ENCODE measurements at places on chromosomes 1 and 21.

GRCh38 chr21:20789729-20790500 lies 208.3 kb upstream of the NCAM2 start:
- no peak for DNase-seq

DNA sequence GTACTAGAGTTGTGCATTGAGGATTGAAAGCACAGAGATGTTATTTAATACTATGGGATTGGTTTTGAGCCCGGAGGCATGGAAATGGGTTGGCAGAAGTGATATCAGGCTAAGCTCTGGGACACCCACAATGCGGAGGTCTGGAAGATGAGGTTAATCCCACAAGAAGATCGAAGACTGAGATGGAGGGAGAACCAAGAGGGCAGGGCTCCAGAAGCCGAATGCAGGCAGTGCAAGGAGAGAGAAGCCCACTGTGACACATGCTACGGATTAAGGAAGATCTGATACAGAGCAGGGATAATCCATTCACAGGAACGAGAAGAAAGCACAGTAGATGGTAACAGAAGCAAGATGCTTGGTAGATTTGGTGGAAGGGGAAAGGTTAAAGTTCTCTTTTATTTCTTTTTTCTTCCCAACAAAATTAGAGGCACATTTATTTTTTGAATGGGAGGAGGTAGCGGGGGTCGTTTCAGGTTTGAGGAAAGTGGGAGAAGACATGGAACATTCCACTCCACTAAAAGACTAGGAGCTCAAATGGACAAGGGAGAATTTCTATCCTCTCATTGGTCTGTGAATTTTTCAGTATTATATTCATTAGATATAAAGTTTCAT lies 113.2 kb downstream of the NCAM2 start:
- no peak for DNase-seq

GRCh38 chr1:96674915-96675314 lies 46.7 kb upstream of the PTBP2 start:
- DNase-seq = no peak

DNA sequence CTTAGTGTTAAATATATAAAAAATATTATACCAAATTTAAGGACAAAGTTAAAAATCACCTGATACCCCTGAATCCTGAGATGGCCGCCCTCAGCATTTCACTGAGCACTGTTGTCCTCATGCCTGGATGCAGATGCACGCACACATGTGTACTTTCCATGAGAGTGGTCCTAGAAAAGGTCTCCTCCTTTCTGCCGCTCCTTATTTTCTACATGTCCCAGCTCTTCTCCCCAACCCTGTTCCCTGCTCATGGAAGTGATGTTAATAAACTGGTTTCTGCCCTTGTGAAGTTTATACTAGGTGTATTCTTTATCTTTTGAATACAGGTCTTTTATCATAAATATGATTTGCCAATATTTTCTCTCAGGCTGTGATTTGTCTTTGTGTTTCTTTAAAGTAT lies 32.9 kb downstream of the DIP2A start:
- no peak for DNase-seq

GRCh38 chr21:40466893-40467483 lies 380.0 kb downstream of the DSCAM start:
- peak; percentile 46 for DNase-seq

- no peak for DNase-seq
Measured at GRCh38 chr1:42114229-42114628, 39.0 kb upstream of the GUCA2B start.

- no peak for DNase-seq
Measured at GRCh38 chr1:51535006-51535592, 16.0 kb upstream of the EPS15 start.

DNA sequence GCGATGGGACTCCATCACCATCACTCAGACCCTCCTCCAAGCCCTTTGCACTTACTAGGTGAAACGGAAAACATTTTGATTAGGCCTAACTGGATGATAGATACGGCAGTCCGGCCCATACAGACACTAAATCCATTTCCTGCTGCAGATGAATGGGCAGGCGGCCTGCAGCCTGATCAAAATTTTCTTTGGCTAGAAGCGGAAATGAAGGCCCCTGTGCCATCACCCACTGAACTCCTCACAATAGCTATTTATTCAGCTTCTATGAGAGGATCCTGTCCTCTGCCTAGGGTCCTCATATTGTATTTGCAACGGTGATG lies 200.5 kb downstream of the OMA1 start:
- DNase-seq = no peak

DNA sequence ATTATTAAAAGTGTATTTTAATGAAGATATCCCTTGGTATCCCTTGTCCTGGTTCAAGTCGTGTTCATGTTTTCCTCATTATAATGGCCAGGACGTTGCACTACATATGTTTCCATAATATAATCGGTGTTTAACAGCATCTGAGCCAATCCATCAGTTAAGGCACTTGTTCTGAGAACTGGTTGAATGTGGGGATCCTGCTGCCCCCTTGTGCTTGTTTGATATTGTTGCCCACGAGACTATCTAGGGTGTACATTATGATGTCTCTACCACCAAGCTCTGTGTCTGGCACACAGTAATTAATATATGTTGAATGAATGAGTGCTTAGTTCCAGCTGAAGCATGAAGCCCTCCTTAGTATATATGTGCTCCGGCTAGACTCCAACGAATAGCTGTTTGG lies 193.0 kb downstream of the CACNA1E start:
- peak; percentile 11 for DNase-seq

DNA sequence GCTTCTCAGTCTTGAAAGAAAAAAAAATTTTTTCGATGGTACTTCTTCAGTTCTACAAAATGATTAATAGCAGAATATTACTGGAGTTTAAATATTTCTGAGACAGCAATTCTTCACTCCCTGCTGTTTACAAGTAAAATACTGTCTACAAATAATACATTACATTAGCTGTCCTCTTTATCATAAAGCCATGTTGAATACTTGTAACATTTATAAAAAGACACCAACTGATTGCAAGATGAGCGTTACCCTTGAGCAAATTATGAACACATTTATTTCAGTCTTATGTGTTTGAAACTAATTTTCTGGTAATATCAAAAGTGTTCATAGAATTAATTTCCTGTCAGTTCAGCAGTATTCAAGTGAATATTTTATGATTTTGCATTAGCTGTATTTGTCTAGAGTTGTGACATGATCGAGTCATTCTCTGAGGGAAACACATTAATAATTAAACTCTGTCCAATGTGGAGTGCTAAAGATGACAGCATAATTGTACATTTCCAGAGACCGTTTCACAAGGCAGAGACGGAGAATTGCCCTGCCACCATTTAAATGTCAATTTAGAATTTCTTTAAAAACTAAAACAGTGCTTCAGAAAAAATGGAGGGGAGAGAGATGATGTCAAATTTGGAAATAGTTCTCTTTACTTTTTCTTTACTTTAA lies 1359.0 kb upstream of the ADGRL4 start:
- no peak for DNase-seq

GRCh38 chr1:23567996-23568607 lies 8.8 kb upstream of the ID3 start:
- DNase-seq = peak; percentile 32

- peak; percentile 78 for DNase-seq
Measured at GRCh38 chr21:16709866-16710550, 802.8 kb upstream of the CXADR start.

- no peak for DNase-seq
Measured at GRCh38 chr21:35581640-35582039, 478.7 kb downstream of the SETD4 start.

GRCh38 chr1:13737398-13737797 lies 37.4 kb downstream of the PRDM2 start:
- DNase-seq = no peak

GRCh38 chr1:100414693-100415497 lies 62.6 kb downstream of the CDC14A start:
- no peak for DNase-seq

DNA sequence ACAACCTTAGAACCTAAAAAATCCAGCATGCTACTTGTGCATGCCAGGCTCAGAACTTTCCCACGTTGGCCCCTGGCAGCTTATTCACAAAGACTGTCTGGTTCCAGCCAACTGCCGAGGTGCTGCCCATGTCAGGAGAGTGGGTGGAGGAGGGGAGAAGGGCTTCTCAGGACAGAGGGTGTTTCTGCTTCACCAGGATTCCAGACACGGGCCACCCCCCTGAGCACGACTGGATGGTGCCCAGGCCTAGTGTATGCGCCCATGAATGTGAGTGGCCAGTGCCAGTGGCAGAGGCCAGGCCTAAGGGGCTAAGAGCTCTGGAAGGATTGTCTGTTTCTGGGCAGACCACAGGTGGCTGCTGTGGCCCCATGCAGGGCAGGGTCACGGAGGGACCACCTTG lies 148.2 kb upstream of the COL6A1 start:
- DNase-seq = no peak

GRCh38 chr1:99816656-99817055 lies 33.5 kb upstream of the AGL start:
- no peak for DNase-seq

GRCh38 chr1:231808116-231808515 lies 181.5 kb downstream of the DISC1 start:
- no peak for DNase-seq

DNA sequence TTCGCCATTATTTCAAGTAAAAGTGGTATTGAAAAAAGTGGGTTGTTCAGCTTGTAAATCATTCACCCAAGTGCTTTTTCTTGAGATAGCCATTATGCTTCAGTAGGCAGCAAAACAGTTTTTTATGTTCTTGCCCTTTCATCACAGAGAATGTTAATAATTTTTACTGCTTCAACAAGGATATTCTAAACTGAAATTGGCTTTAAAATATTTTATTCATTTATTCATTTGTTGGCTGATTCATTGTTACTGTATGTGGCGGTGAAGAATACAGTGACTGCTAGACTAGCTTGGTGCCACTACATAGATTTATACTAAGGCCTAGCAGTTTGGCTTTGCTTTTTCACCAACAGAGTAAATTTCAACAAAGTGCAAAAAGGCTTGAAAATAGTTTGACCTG lies 121.5 kb downstream of the OLFML2B start:
- no peak for DNase-seq

DNA sequence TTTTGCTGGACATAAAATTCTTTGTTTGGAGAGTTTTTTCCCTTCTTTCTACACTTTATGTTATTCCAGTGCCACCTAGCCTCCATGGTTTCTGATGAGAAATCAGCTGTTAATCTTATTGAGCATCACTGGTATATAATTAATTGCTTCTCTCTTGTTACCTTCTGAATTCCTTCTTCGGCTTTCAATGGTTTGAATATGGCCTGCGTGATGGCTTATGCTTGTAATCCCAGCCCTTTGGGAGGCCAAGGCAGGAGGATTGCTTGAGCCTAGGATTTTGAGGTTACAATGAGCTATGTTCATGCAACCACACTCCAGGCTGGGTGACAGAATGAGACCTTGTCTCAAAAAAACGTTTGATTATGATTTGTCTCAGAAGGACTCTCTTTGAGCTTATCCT lies 13.0 kb upstream of the CNIH4 start:
- no peak for DNase-seq

DNA sequence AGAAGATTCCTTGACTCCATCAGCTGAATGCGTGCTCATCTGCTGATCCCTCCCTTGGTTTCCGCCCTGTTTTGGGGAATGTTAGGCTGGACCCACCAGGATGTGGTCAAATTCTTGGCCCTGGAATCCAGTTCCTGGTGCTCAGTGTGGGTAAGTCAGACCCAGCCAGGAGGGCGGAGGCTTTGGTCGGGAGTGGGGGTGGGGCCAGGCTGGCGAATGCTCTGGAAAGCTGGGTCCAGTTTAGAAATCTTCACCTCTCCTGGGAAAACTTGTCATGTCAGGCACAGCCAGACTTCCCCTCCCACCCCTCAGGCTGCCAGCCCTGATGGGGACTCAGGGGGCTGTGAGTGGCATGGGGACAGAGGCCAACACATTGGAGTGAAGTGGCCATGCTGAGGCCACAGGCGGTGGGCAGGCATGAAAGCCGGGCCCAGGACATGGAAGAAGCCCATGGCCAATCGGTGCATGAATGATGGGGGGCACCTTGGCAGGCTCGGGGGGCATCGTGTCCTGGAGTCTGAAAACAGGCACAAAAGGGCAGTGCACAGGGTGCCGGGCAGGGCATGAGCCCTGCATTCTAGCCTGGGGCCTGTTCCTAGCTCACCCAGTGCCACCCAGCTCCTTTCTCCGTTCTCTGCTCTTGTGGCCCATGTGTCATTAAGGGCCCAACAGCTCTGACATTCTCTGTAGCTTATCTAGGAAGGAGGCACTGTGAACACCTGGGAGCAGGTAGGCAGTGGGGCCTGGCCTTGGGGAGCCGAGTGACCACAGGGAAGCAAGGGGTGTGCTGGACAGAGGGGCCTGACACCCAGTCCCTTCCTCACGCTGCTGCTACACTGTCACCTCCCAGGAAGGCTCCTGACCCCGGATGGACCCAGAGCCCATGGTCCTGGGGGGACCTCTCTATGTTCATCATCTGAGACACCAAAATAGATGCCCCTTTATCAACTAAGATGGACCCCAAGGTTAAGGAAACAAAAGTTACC lies 14.6 kb upstream of the PADI1 start:
- no peak for DNase-seq

GRCh38 chr21:34319585-34319984 lies 44.2 kb upstream of the KCNE2 start:
- DNase-seq = no peak

GRCh38 chr1:92274939-92275338 lies 23.8 kb downstream of the GLMN start:
- no peak for DNase-seq

- DNase-seq = no peak
Measured at GRCh38 chr1:200794506-200795065, 55.9 kb downstream of the CAMSAP2 start.

DNA sequence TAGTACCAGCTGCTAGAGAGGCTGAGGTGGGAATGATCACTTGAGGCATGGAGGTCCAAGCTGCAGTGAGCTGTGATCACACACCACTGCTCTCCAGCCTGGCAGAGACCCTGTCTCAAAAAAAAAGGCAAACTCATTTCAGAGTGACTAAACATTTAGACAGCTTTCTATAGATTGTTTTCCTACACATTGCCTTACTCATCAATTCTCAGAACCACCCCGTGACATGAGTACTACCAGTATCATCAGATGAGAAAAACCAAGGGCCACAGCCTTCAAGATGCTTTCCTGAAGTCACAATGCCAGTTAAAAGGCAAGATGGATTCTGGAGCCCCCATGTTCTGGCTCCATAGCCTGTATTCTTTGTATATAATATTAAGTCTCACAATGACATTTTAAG lies 22.4 kb upstream of the SMPDL3B start:
- no peak for DNase-seq
